ENCODE measurements at places on chromosomes 5 and 9.

DNA sequence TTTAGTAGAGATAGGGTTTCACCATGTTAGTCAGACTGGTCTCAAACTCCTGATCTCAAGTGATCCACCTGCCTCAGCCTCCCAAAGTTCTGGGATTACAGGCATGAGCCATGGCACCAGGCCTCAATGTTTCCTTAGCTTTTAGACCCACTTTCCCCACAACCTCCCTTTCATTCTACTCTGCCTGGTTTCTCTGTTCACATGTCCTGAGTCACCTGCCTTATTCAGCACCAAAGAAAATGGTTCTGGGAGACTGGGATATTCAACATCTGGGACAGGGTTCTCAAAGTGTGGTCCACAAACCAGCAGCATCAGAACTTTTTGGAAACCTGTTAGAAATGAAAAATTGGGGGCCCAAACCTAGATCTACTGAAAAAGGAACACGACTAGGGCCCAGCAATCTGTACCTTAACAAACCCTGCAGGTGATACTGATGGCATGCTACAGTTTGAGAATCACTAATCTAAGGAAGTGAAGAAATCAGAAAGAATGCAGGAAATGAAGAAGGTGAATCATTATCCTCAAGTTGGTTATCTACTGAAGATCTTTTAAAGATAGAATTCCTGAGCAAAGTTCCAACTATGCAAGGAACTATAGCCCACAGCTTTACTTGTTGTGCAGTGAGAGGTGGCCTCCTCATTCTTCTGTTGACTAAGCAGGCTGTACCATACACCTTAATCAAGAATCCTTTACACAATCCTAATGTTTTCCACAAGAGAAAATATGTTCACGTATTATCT lies 51.8 kb upstream of the CTNNAL1 start:
- no peak for DNase-seq

DNA sequence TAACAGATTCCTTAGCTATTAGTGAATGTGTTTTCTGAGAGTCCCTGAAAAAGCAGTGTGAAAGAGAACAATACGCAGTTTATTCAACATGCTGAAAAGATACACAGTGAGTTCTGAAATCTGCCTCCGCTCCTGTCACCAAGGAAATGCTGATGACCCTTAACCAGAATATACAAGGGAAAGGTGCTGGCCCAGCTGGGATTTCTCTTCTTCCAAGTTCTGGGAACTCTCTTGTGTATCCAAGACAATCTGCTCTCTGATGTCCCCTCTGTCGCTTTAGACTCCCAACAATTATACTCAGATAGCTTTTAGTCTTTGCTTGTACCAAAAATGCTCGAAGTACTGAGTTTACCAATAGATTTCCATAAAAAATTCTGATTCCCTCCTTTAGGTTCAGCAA lies 214.9 kb downstream of the TMEM167A start:
- no peak for DNase-seq

DNA sequence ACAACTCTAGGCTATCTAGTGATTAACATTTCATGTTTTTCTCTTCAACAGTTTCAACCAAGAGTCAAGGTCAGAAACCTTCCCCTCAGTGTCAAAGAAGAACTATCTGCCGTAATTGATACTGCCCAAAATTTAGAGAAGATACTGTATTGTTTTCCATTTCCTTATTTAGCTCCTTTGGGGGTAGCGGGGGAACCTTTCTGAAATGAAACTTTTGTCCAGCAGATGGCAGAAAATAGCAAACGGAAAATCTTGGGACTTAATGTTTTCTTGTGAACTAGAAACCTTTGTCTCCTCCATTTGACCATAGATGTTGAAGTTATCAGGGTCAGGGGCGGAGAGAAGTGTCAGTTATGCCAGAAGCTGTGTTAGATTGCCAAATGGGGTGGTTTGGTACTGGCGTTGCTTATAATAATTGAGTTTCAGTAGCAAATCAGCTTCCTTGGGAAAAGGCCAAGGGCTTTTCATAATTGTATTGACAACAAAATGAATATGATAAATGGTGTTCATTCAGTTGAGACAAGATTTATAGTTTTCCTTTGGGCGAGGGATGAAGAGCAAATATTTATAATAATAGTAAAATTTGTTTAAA lies 101.7 kb upstream of the TLX3 start:
- DNase-seq: peak; percentile 21

DNA sequence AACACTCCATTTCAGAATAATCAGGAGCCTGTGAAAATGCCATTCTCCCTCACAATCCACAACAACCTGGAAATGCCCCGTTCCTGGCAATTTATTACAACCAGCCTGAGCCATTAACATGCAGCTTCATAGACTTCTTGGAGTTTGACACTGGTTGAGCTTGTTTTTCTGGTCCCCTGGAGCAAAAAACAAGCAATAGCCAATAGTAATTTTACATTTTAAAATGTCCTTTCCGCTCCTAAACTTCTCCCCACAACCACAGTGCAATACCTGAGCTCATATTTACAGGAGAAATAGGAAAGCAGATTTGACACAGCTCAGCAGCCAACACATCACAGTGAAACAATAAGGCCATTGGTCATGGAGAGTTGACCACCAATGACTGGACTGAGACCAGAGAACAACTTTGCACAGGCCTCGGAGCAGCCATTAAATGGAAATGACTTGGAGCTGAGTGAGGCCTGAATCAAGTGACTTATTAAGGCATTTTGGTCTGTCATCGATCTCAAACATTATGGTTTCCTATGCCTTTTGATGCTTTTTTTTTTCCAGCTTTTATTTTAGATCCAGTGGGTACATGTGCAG lies 73.0 kb downstream of the ENC1 start:
- no peak for DNase-seq

DNA sequence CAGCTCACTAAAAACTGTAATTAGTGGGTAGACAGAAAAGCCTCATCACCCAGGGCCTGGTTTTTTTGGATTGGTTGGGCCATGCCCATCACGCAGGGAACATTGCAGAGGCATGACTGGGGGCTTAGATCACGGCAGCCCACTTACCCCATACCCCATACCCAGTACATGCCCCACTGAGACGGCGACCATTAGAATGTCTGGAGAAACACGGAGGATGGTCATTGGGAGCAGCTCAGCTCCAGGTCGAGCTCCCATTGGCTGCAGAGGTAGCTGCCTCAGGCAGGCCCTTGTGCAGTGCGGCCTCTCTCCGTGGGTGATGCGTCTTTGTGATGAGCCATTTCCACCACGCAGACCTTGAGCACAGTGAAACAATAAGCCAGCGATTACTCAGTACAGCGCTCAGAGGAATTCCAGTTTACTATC lies 204.0 kb downstream of the GADD45G start:
- no peak for DNase-seq

GRCh38 chr5:139148306-139148705 lies 49.9 kb downstream of the SIL1 start:
- no peak for DNase-seq

DNA sequence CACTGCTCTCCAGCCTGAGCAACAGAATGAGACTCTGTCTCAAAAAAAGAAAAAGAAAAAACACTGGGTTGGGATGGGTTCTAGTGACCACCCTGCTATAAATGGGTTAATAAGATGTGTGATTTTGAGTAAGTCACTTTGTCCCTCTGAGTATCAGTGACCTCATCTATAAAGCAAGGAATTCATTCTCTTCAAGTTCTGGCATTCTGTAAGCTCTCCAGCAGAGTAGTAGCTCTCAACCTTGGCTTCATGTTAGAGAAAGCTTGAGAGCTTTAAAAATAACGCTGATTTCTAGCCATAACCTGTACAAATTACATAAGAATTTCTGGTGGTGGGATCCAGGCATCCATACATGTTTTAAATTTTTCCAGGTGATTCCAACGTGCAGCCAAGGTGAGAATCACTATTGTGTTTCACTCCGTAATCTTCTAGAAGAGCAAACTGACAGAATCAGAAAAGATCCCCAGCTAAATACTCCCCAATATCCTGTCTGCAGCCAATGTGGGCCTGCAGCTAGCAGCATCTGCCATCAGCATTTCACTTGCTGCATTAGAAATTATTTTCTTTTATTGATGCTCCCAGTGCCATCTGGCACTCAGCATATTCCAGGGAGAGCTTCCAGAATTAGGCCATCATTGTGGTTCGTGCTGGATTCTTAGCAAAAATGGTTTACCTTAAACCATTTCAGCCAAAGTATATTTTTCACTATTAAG lies 109.4 kb downstream of the FEM1C start:
- no peak for DNase-seq

DNA sequence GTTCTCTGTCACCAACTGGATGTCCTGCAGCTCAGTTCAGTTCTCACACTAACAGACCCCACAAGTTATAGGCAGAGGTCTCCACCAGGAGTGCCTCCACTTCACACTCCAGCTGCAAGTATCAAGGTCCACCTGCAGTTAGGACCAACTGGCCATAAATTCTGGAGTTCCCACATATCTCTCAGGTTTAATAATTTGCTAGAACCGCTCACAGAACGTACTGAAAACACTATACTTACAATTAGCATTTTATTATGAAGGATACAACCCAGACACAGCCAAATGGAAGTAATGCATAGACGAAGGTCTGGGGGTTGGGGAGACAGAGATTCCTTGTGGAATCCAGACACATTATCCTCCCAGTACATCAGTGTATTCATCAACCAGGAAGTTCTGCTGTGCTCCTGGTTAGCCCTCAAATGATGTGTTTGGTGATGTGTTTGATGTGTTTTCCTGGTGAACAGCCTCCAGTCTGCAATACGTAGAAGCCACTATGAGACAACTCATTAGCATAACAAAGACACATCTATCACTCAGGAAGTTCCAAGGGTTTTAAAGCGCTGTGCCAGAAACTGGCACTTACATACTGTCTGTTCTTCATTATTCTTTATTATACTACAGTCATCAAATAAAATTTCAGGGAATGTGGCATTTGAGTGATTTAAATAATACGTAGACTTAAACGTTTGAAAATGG lies 25.4 kb downstream of the OGN start:
- no peak for DNase-seq

GRCh38 chr9:3648266-3648665 lies 122.5 kb upstream of the RFX3 start:
- DNase-seq: no peak

GRCh38 chr5:147930769-147931168 lies 24.4 kb upstream of the C5orf46 start:
- DNase-seq: no peak

GRCh38 chr9:76581731-76582130 lies 122.7 kb downstream of the GCNT1 start:
- DNase-seq: no peak

DNA sequence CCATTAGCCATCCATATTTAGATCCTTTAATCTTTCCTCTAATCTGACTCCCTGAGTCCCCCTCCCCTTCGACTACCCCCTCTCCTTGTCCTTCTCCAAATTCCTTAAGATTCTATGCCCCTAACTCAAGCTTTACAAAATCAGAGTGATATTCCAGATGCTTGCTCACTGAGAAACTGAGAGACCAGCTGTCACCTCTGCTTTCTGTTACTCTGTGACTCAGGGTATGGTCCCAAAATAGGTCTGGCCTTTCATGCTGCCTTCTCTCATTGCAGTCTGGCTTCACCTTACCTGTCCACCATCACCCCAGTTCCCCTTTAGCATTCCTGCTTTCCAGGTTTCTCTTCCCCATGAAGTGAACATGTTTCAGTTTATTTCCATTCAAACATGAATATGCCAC lies 383.3 kb upstream of the SLC30A5 start:
- DNase-seq: no peak

DNA sequence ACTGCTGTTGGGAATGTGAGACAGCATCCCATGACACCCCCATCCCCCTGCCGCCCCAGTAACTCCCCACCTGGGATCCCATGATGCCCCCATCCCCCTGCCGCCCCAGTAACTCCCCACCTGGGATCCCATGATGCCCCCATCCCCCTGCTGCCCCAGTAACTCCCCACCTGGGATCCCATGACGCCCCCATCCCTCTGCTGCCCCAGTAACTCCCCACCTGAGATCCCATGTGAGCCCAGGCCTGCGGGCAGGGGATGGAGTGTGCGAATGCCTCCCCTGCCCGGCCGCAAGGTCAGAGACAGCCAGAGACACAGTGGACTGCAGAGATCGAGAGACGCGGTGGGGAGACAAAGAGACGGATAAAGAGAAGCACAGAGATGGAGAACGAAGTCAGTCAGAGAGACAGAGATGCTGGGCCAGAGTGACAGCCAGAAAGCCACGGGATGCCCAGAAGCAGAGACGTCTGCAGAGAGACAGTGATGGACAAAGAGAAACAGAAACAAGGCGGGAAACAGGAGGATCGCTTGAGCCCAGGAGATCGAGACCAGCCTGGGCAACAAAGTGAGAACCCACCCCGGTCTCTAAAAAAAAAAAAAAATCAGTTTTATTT lies 992 bp downstream of the SH2D3C start:
- no peak for DNase-seq

DNA sequence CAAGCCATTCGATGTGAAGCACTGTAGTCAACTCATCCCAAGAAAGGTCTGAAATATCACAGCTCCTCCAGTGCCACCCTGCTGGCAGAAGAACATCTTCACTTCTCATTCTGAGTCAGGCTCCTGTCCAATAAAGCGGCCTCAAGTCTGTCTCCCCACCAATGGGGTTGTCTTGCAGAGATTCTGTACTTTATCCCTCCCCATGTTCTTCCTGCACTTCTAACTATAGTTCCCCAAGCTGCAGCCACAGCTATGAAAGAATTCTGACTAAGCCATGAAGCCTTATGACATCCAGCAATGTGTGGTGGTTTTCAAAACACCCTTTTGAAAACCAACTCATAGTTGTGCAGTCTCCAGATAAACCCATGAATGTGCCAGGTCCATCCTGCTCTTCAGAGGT lies 6.8 kb downstream of the MACROH2A1 start:
- no peak for DNase-seq

DNA sequence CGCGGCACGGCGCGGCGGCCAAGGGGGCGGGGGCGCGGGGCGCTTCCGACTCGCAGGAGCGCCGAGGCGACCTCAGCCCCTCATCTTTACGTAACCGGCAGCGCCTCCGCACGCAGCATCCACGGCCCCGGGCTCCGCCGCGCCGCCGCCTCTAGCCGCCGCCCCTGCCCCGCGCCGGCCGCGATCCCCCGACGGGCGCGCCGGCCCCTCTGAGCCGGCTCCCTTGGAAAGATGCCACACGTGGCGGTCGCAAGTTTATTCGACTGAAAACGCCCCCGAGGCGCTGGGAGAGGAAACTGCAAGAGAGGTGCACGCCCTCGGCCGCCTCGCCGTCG lies 1.0 kb downstream of the KLF9 start:
- no peak for DNase-seq

- DNase-seq: no peak
Measured at GRCh38 chr5:17228821-17229291, 11.4 kb downstream of the BASP1 start.

DNA sequence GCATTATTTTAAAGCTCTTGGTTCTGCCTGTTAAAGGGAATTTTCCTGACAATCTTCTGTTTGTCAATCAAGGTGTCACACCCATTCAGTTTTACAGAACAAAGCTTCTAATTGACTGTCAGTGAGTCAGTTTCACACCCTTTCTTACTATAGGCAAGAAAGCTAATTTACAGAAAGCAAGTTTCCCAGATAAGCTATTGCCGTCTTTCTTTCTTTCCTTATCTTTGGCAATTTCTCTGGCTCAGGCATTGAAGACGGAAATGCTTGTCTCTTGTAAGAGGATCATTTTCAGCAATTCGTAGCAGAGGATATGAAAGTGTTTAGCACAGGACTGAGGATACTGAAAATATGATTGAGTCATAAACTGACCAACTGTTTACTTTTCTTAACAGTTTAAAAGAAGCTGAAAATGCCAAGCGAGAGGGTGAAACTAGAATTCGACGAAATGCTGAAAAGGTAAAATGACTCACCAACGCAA lies 27.0 kb downstream of the SPINK5 start:
- DNase-seq: no peak
